Mesothelial cell of epicardium (in vitro differentiated cells): ENCODE measurements at places on chromosomes 6 and 20. TPM values are rescaled to one million over a fixed set of nuclear protein-coding genes. Genes with fewer than 3 reads are reported as not detected.

GRCh38 chr20:34061695-34062094, 50.3 kb downstream of the EIF2S2 start:
- H3K27ac ChIP-seq, result no peak overlapping the region
- DNase-seq, result no peak
- H3K27me3 ChIP-seq, result no peaks in the 10 kb centered on the region
- H3K4me3 ChIP-seq, result no peak overlapping the region
- H3K4me1 ChIP-seq, result peaks cover 18% of the 10 kb centered on the region
- H3K36me3 ChIP-seq, result peaks cover 3% of the 10 kb centered on the region

DNA sequence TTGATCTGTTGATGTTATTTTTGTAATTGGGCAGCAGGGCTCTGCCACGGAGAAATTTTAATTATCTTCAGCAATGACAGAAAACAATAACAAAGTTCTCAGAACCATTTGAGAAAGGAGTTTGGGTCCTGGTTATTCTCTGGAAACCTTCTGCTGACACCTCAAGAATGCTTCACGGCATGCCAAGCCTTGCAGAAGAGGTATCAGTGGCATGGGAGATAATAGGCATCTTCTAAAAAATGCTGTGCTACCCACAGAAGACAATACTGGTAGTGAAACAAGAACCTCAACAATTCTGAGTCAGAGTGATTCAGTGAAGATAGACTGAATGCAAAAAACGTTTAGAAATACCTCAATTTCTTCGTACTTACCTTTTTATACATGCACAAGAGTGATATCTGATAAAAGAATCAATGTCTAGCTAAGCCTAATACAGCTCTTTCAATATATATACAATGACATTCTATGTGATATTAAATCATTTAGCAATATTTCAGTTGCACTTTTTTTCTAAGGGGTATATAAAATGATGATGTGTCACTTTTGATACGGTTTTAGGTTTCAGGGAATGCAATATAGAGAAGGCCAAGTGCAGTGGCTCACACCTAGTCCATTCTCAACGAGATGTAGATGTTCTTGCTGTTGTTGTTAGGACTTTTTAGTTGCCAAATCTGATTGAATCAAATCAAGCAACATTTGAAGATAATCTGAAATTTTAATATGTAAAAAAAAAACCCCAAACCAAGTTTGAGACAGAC, 110.4 kb upstream of the COL21A1 start:
- DNase-seq, result no peak
- no peak overlapping the region for H3K27ac ChIP-seq
- H3K4me3 ChIP-seq, result no peak overlapping the region
- peaks cover 8% of the 10 kb centered on the region for H3K36me3 ChIP-seq

GRCh38 chr6:60671369-60671768, 1614.7 kb downstream of the KHDRBS2 start:
- no peak overlapping the region for H3K27ac ChIP-seq
- H3K4me3 ChIP-seq, result no peak overlapping the region
- peaks cover 9% of the 10 kb centered on the region for H3K4me1 ChIP-seq
- DNase-seq, result no peak
- no peaks in the 10 kb centered on the region for H3K36me3 ChIP-seq
- no peaks in the 10 kb centered on the region for H3K27me3 ChIP-seq

DNA sequence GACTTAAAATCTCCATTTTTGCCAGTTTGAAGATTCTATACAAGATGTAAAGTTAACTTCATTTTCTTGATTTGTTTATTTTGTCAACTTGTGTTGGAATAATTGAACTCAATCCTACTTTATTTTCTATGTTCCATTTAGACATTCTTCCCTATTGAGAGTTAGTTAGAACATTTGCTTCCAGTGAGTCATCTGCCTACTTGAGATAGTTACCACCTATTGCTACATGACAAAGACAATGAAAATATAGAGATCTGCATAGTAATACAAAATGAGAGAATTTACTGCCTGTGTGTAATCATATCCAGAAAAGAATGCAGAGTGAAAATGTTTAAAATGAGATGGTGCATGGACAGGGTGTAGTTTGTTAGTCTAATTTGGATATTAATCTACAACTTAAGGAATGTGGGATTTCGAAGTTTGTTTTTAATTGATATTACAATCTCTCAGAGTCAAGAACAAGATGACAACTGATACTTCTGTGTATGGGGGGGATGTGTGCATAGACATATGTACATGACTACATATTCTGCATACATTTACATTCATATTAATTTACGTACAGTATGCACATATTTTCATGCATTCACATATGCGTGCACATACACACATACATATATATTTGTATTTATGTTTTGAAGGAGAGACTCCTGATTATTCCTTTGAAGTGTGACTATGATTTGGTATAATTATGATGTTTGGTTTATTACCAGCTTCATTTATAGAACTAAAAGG, 420.1 kb downstream of the NKAIN2 start:
- peaks cover 7% of the 10 kb centered on the region for H3K4me1 ChIP-seq
- no peak overlapping the region for H3K27ac ChIP-seq
- DNase-seq, result no peak
- no peak overlapping the region for H3K4me3 ChIP-seq
- no peaks in the 10 kb centered on the region for H3K36me3 ChIP-seq
- H3K27me3 ChIP-seq, result no peaks in the 10 kb centered on the region

DNA sequence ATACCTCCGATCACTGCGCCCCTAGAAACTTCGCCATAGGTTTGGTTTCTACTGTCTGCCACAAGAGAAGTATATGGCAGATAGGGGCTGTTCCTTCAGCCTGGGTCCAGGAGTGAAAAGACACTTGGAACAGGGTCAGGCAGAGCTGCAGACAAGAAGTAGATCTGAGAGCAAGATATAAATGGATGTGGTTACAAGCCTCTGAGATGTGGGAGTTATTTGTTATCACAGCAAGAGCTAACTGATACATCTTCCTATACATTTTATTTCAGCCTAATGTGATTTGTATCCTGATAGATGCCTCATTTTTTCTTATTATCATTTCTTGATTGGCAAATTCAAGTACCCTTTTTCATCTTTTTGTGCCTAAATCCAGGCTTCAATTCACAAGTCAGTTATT, 40.9 kb upstream of the ADTRP start:
- no peaks in the 10 kb centered on the region for H3K36me3 ChIP-seq
- no peak overlapping the region for H3K27ac ChIP-seq
- no peak for DNase-seq
- no peaks in the 10 kb centered on the region for H3K27me3 ChIP-seq

DNA sequence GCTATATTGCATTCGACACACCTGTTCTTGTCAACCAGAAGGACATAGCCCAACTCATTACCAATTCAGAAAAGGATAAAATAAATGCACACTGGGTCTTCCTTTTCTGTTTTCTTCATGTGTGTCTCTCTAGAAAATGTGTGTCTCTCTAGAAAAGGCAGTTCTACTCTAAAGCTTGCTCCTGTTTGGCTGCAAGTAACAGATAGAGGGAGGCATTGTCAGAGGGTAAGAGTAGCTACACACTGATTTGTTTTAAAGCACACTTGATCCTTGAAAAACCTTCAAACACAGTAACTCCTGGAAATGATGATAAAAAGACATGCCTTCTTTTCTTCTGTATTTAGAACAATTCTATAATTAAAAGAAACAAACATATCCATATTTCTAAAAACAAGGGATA, 21.3 kb downstream of the GRM1 start:
- no peaks in the 10 kb centered on the region for H3K36me3 ChIP-seq
- no peak overlapping the region for H3K27ac ChIP-seq
- no peak for DNase-seq
- H3K4me1 ChIP-seq, result no peaks in the 10 kb centered on the region
- H3K4me3 ChIP-seq, result no peak overlapping the region

DNA sequence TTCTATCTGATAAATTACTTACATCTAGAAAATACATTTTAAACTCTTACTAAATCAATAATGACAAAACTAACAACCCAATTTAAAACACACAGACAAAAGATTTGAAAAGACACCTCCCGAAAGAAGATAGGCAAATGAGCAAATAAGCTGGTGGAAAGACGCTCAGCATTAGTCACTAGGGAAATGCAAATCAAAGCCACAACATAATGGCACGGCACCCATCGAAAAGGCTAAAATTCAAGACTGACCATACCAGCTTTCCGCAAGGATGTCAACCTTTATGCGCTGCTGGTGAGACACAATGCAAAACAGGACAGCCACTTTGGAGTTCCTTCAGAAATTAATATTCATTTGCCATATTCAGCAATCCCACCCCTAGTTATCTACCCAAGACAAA, 25.9 kb downstream of the TAF4 start:
- no peak for DNase-seq
- peaks cover 18% of the 10 kb centered on the region for H3K36me3 ChIP-seq
- no peaks in the 10 kb centered on the region for H3K27me3 ChIP-seq
- H3K27ac ChIP-seq, result no peak overlapping the region
- H3K4me1 ChIP-seq, result peaks cover 11% of the 10 kb centered on the region

- no peak overlapping the region for H3K27ac ChIP-seq
- no peak overlapping the region for H3K4me3 ChIP-seq
- DNase-seq, result no peak
- H3K36me3 ChIP-seq, result no peaks in the 10 kb centered on the region
- H3K27me3 ChIP-seq, result no peaks in the 10 kb centered on the region
Measured at GRCh38 chr6:162631546-162631945, 96.0 kb downstream of the PRKN start.

DNA sequence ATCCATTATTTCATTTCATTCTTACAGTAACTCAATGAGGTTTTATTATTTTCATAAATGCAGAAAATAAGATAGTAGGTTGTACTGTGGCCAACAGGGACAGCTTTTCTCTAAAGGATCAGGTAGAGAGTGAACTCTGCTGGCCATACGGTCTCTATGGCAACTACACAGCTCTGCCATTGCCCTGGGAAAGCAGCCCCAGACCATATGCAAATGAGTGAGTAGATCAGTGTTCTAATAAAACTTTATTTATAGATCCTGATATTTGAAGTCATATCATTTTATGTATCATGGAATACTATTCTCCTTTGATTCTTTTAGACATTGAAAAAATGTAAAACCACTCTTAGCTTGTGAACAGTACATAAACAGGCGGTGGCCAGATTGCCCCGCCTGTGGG, 192.5 kb upstream of the RREB1 start:
- H3K4me3 ChIP-seq, result no peak overlapping the region
- H3K36me3 ChIP-seq, result no peaks in the 10 kb centered on the region
- no peak for DNase-seq
- H3K27me3 ChIP-seq, result peaks cover under 1% of the 10 kb centered on the region
- no peak overlapping the region for H3K27ac ChIP-seq

DNA sequence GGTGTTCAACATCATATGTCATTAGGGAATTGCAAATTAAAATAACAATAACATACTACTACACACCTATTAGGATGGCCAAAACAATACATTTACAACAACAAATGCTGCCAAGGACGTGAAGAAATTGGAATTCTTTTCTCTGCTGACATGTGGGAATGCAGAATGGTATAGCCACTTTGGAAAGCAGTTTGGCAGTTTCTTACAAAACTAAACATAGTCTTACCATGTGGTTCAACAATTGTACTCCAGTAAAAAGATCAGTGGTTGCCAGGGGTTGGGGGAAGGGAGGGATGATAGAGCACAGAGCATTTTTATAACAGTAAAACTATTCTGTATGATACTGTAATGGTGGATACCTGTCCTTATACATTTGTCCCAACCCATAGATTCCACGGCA, 12.3 kb upstream of the CFAP206 start:
- DNase-seq, result no peak
- no peak overlapping the region for H3K4me3 ChIP-seq
- H3K27ac ChIP-seq, result no peak overlapping the region
- no peaks in the 10 kb centered on the region for H3K36me3 ChIP-seq

Gene FUT9
- 2.7 to 3.1 TPM (median 3.0 TPM) in 3 replicates for total RNA-seq

Gene ADAT2
- total RNA-seq, result 14.2 to 16.5 TPM (median 15.2 TPM) in 3 replicates
